ENCODE measurements at places on chromosomes 11 and 22.

- DNase-seq = no peak
Measured at GRCh38 chr11:96275801-96276594, 67.0 kb downstream of the MAML2 start.

- no peak for DNase-seq
Measured at GRCh38 chr11:64581057-64581523, 9.9 kb upstream of the SLC22A12 start.

GRCh38 chr11:119512369-119512768 lies 89.4 kb upstream of the THY1 start:
- no peak for DNase-seq

DNA sequence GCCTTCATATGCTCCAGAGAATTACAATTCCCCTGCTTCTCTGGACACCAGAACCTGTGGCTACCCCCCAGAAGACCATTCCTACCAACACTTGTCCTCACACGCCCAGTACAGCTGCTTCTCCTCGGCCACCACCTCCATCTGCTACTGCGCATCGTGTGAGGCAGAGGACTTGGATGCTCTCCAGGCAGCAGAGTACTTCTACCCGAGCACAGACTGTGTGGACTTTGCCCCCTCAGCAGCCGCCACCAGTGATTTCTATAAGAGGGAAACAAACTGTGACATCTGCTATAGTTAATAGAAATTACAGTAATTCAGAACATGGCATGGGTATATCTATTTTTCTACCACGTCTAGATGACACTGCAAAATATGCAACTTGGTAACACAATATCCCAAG lies 9.8 kb downstream of the POU2AF3 start:
- no peak for DNase-seq

DNA sequence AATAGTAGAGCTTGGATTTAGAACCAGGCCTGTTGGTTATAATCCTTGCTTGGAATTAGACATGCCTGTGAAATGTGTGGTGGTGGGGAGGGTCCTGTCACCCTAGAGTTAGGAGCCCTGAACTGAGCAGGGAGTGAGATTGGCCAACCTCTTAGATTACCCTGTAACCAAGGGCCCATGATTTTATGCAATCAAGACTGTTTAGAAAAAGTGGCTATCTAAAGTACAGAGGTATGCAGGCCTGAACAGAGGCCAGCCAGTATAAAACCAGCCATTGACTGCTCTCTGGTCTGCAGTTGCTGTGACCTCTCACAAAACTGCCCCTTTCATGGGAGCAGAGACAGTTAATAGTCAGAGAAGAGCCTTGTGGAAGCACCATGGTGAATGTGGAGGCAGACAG lies 36.2 kb downstream of the SERPINH1 start:
- no peak for DNase-seq

GRCh38 chr11:95345651-95346050 lies 114.6 kb upstream of the SESN3 start:
- no peak for DNase-seq

- no peak for DNase-seq
Measured at GRCh38 chr22:24977370-24978221, 25.1 kb downstream of the KIAA1671 start.

DNA sequence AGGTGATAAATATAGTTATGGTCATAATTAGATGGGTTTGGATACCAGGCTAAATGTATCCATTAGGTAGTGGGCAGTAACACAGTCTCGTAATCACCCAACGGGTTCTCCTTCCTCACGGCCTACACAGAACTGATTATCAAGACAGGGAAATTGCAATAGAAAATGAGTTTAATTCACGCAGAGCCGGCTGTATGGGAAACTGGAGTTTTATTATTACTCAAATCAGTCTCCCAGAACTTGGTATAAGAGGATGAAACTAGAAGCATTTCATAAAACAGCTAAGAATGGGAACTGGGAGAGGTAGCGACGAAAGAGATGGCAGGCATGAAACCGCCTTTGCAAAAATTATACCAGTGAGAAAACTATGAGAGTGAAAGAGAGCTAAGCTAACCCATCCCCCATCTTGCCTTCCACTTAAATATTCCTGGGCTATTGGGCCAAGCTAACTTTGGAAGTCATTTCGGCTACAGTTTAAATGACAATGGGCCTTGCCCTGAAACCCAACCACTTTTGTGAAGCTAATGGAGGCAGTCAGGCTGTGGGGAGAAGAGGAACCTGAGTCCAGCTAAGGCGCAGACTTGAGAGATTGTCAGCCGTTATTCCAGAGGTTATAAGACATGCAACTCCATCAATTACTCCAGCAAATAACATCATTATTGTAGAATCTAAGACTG lies 29.6 kb downstream of the CTSC start:
- no peak for DNase-seq

DNA sequence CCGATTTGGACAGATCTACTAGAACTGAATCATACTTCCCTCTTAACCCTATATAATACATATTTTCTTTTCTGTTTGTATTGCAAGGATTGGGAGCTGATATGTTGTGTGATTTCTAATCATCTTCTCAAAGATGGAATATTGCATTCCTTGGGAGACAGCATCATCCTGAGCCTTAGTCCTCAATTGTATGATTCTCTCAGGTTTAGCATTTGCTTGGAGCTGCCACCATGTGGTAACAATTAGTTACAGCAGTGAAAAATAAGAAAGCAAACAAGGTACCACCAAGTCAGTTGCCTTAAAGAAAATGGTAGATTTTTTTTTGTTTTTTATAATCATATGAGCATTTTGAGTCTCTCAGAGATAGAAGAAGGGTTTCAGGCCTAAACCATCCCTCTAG lies 11.9 kb downstream of the SNX19 start:
- no peak for DNase-seq

DNA sequence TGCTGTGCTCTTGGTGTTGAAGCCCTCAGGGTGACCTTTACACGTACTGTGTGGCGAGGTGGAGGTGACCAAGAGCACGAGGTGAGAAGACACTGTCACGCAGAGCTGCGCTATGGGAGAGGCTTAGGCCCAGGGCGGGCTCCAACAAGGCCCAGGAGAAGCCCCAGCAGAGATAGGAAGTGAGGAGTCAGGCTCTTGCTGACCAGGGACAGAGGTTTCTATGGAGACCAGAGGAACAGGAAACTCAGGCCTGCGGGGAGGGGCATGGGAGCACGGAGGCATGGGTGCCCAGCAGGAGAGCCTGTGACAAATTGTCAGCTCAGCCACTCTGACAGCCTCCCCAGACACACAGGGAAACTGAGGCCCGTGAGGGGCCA lies 15.8 kb downstream of the DGKZ start:
- DNase-seq = no peak

DNA sequence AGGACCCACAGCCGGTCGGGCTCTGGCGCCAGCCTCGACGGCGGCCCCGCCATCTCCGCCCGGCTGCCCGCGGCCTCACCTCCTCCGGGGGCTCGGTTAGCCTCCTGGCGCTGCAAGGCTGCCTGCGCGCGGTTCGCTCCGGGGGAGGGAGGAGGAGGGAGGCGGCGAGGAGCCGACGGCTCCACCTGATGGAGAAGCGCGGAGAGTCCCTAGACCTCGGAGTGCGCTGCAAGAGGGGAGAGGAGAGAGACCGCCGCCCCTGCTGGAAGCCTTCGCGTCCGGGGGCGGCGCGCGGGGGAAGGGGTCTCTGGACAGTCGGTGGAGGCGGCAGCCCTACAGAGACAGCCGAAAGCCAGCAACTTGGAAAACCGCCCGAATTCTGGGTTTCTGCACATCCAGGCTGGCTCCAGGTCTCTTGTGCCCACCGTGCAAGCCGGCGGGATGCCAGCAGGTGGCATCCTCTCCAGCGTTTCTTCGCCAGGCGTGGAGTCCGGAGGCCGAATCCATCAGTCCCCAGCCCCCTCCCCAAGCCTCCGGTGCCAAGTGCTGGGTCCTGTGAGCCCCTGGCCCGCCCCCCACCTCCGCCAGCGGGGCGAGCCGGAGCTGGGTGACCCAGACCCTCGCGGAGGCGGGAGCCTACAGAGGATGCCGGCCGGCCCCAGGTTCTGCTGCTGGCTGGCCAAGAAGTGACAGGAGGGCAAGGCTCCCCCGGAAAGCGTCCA lies 2.9 kb upstream of the KIRREL3 start:
- DNase-seq = peak; percentile 39

DNA sequence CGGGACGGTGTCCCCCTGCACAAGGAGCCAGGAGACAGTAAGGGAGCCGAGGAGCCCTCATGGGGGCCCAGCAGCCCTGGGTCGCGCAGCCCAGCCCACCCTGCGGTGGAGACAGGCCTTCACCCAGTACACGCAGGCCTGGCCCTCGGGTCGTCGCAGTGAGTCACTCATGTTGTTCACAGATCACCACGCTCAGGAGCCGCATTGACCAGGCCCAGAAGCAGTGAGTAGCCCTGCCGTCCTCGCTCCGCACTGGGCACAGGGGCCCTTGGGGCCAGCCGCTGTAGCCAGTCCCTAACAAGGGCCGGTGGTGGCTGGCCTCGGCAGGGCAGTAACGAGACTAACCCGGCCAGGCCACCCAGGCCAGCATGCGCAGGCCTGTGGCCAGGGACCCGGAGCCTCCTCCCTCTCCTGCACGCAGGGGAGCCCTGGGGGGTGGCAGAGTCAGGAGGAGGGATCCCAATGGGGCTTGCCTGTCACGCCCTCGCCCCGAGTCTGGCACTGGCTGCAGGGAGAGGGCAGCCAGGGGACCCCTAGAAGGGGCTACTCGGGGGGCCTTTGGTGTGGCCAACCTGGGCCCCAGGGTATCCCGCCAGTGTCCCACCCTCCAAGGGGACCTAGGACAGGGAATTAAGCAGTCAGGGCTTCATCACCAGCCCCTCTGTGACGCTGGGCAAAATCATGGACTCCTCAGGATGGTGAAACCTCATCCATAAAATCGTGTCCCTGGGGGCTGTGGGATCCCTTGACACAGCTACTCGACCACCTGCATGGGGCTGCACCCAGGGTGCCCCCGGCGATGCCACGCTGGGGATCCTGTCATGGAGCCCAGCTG lies 10.1 kb upstream of the MRPL23 start:
- peak; percentile 35 for DNase-seq

DNA sequence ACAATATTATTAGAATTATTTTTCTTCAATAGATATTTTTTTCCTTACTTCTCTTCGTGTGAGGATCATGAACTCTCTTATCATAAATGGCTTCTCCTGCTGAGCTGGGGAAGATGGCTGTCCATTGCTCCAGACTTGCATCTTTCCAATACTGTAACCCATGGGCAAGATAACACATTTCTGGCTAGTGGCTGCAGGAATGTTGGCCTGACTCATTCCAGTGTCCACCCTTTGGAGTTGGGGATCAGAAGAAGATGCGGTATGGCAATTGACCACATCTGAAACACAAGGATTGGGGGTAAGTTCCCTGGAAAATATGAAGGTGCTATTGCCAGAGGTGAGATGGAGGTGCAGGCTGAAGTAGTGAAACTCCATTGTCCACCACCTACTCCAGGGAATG lies 92.8 kb downstream of the FAR1 start:
- no peak for DNase-seq

- DNase-seq = no peak
Measured at GRCh38 chr22:30290342-30291057, 1.2 kb upstream of the CASTOR1 start.

DNA sequence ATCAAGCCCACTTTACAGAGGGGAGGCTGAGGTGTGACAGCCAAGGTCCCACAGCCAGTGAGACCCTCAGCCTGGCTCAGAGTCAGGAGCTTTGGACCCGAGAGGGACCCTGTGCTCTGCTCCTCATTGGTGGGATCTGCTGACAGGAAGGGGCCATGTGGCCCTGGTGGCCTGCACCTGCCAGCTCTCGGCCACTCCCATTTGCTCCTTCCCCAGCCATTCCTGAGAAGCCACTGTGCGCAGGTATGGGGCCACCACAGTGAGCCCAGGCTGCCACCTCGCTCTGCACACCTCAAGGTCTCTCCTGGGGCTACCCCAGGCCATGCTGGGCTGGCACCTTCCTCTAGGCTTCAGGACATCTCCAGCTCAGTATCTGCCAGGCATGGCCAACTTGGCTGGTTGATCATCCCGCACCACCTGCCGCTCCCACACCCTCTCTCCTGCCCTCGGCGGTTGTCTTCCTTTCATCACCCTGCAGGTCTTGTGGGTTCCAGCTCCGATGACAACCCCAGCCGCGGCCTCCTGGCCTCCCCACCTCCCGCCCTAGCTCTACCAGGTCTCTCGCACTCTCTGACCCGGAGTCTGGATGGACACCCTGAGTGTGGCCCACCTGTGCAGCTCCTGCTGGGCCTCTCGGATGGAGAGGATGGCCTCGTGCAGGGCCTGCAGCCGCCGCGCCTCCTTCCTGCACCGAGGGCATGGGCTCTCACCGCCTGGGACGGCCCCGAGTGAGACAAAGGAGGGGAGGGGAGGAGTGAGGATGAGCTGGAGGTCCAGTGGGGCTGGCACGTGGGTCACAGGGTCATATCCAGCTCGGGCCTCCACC lies 32.2 kb upstream of the CARS1 start:
- no peak for DNase-seq

DNA sequence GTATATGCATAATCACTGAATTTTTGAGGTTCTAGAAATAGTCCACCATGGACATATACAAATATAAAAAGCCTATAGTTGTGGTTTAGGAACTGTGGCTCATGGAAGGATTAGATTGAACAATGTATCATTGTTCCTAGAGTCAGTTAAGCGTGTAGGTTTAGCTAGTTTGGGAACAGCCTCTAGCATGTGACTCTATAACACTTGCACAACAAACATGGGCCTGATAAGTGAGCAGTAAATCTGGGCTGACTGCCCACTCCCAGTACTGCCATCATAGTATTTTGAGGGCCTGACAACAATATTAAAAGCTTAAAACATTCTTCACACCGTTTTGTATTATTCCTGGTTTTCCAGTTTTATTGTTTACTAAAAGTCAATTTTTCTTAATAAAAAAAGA lies 47.0 kb downstream of the YAP1 start:
- DNase-seq = no peak

- peak; percentile 43 for DNase-seq
Measured at GRCh38 chr22:38214302-38215056, 12.7 kb downstream of the MAFF start.

DNA sequence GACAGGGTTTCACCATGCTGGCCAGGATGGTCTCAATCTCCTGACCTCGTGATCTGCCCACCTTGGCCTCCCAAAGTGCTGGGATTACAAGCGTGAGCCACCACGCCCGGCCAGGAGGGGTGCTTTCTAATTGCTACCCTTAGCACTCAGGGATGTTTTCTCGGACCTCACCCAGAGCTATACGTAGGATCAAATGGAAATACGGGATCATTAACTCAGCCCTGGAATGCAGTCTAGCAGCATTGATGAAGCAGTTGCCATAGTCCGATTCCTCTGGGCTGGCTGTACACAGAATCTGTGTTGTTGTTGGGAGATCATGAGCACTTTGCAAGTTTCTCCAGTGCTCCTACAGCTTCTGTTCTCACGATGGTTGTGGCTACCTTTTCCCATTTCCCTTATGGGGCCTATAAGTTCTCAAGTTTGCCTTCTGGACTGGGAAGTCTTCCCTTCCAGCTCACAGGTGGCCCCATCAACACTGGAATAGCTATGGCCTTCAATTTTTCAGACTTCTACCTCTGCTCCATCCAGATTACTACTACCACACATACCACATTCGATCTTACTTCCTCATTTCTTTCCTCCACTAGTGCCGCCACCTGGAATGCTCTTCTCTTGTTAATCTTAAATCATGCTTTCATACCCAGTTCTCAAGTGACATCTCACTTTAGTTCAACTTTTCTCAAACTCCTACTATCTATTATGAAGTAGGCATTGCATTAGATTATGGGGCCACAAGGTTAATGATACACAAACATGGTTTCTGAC lies 16.1 kb upstream of the PCF11 start:
- no peak for DNase-seq

All from mesothelial cell of epicardium (in vitro differentiated cells).